ENCODE measurements at places on chromosomes 3 and 15.
A peak's percentile ranks its signal among the peaks of the same experiment; 100 is the strongest.

DNA sequence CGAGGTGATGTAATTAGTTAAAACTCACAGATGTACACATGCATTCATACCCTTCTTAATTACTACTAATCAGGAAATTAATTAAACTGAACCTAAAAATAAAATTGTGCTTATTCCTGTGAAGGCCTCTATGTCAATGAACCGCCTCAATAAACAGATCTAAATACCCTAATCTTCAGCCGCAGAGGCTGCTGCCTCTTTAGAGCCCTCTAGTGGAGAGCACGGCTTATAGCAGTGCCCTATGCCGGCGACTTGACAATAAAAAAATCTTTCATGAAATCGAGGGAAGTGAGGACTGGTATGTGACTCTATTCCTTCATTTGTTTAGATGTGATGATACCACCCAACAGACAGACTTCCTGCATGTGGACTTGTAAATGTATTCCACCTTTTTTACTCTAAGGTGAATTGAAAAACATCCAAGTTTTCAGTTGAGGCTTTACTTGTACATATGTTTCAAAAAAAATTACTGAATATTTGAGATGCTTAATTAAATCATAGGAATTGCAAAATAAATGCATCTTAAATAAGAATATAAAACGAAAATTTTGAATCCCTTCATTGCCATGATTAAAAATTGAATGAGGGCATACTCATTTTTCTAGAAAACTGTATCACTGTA is 8.3 kb upstream of the EPHA3 start:
- no peak for DNase-seq

GRCh38 chr15:82064824-82065223 is 19.0 kb upstream of the MEX3B start:
- DNase-seq = no peak

DNA sequence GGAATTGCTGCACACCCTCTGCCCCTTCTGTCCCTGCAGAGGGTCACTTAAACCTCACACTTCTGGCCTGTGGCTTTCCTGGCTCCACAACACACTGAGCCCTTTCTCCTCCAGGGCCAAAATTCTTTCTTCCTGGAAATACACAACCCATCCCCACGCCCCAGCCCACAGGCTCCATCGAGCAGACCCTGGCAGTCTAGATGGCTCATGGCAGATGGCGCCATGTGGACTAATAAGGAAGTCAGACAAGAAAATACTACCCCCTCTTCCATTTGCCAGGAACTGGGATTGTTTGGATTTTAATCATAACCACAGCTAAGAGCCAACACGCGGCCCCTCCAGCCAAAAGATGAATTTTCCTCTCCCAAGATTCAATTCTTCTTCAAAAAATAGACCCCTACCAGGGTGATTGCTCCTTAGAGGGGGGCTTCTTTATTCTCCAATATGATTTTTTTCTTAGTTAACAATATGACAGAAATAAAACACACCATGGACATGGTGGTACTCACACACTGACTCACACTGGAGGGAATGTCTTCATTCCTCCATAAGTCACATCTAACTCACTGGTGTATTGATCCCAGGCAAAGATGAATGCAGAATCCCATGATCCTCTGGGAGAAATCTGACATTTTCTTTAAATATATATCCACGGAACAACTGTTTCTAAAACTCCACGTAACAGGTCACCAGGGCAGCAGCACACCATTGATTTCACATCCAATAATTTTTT is 111.5 kb downstream of the NTRK3 start:
- peak; percentile 9 for DNase-seq

GRCh38 chr3:65950340-65951326 is 88.1 kb downstream of the MAGI1 start:
- no peak for DNase-seq

DNA sequence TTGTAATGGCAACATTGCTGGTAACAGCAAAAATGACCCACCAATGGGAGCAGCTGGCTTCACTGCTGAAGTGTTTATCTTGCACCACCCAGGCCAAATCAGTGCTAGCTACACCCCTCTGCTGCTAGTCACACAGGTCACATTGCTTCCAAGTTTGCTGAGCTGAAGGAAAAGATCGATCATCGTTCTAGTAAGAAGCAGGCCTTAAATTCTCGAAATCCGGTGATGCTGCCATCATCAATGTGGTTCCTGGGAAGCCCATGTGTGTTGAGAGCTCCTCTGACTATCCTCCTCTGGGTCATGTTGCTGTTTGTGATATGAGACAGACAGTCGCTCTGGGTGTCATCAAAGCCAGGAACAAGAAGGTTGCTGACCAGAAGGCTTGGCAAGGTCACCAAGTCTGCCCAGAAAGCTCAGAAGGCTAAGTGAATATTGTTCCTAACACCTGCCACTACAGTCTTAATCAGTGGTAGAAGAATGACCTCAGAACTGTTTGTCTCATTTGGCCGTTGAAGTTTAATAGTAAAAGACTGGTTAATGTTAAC is 21.2 kb downstream of the TM4SF4 start:
- DNase-seq = no peak

GRCh38 chr3:151604891-151605290 is 128.8 kb upstream of the AADACL2 start:
- no peak for DNase-seq

DNA sequence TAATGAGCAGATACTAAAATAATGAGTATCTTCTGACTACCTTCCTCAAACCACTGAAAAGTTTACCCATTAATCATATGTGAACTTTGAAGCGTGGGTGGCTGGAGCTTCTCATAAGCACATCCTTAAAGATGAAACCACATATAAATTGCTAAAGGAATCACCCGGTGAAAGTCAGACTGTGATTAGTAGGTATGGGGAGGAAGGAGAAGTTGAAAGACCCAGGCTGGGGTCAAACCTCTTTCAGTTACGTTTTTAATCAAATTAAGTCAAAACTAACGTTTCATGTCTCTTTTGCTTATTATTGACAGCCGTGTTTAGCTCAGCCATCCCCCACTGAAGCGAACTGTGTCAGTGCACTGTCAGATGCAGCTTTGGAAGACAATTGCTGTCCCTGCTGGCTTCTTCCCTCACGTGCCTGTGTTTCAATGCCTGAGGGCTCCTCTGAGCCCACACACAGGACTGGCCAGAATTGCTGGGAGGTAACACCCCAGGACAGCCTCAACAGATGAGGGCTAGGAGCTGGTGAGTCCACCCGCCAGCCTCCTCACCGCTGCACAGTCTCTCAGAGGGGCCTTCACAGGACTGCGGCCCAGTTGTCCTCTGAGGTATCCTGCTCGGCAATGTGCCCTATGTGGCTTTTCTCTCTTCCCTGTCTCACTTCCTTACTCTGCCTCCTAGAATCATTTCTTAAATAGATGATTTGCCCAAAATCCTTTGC is 29.3 kb upstream of the SH3BP5 start:
- no peak for DNase-seq

- peak; percentile 31 for DNase-seq
These were observed 171.1 kb upstream of the CCDC54 start for GRCh38 chr3:107206141-107206540.

DNA sequence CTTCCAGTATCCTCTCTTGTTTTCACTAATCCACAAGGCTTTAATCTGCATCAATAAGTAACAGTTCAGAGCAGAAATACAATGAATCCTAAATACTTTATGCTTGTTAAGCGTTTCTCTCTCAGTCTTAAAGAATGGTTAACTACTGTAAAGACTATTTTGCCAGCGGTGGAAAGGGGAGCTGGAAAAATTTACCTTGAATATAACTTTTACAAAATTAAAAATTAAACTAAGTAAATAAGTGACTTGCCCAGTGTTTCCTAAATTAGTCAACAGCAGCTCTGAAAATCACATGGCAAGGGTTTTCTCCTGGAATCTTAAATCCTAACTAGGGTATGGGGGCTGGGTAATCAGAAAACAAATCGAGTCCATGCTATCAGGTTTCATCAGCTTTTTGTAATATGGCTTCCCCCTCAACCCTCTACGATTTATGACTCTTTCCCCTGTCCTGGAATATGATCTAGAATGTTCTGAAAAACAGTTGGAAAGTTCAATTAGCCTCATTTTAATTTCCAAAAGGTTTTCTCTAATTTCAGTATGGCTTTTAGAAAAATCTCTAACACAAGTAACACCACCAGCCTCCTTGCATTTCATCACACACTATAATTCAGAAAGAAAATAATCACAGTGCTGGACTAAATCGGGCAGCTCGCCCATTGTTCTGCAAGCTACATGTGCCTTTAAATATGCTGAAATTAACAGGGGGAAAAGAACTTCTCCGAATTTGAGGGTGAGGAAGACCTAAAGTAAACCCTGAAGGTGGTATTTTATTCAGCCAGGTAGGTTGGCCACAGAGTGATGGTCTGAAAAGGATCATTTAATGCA is 133.5 kb downstream of the ADAMTS9 start:
- no peak for DNase-seq

GRCh38 chr3:101351829-101352228 is 31.5 kb upstream of the IMPG2 start:
- no peak for DNase-seq

DNA sequence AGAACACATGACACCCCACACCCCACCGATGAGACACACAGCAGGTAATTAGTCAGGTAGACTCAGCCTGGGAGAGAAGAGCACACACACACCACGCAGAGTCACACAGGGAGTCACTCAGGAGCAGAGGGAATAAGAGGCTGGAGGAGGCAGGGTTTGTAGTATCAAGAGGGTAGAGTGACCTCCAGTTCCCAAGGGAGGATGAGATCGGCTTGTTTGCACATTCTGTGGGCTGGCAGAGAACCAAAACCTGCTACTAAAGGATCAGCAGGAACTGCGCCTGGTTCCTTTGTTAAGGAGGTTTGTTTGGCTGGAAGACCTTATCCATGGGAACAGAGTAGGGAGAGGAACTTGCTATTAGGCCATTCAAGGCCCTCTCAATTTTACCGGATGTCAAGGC is 281.4 kb upstream of the SLCO3A1 start:
- DNase-seq = no peak

- DNase-seq = no peak
These were observed 79.4 kb downstream of the AAGAB start for GRCh38 chr15:67174864-67175573.

- DNase-seq = no peak
These were observed 283.9 kb upstream of the THBS1 start for GRCh38 chr15:39296955-39297354.

DNA sequence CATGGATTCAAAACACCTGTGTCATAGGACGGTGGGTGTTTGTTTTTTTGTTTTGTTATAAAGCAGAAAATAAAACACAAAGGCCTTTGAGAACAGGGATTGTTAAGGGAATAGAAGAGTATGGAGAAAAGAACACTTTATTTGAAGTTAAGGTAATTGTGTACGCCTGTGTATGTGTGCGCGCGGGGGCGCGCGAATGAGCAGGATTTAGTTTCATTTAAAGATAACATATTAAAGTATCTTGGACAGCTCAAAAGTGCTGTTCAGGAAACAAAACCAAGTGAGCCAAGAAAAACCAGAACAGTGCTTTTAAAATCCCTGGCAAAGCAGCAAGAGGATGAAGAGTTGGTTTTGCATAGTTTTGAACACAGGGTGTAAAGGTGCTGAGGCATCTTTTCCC is 1.9 kb downstream of the CPNE4 start:
- no peak for DNase-seq

- no peak for DNase-seq
These were observed at the start of gene ADPRH for GRCh38 chr3:119579366-119580066. Gene ADPRH (plus strand): TSS chr3:119579492. CDS start chr3:119582170, 2,678 bp downstream.

DNA sequence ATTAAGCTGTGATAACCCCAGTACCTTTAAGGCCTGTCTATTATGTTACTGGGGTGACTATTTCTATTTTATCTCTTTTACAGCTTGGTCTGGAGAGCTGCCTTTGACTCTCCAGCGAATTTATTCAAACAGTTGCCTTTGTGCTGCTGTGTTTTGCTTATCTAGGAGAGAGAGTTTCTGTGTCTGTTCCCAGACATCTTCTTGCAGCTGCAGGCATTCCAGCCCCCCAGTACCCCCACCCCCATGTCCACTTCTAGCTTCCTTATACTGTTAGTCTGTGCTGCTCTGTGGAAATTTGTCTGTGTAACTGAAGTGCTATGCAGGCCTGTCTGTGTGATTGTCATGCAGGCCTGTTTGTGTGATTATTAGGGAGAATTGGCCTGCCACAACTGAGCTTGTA is 713.7 kb upstream of the SEMA6D start:
- DNase-seq = no peak

DNA sequence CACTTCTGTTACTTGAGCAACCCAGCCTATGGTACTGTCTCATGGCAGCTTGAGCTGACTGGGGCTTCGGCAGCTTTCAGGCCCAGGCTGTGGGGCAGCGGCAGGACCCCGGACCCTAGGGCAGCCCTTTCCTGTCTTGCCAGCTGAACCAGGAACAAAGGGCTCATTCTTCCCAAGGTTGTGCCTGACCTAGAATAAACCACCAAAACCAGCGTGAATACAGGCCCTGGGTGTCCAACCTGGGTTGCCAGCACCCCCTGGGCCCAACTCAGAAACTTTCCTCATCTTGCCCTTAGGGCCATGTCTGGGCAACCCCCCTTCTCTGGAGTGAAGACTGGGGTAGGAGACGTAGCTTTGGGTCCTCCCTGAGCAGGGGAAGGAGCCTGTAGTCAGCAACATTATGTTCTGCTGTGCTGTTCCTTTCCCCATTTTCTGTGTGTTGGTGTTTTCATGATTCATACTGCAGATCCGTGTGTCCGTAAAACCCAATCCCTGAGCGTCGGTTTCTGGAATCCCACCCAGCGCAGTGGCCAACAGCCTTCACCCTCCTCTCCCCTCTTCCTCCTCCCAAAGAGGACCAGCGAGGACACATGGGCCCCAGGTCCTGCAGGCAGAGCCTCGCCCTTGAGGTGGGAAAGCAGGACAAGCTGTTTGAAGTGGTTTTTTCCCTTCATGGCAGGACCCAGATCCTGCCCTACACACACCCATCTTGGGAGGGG is 33.5 kb downstream of the TKT start:
- DNase-seq = no peak

DNA sequence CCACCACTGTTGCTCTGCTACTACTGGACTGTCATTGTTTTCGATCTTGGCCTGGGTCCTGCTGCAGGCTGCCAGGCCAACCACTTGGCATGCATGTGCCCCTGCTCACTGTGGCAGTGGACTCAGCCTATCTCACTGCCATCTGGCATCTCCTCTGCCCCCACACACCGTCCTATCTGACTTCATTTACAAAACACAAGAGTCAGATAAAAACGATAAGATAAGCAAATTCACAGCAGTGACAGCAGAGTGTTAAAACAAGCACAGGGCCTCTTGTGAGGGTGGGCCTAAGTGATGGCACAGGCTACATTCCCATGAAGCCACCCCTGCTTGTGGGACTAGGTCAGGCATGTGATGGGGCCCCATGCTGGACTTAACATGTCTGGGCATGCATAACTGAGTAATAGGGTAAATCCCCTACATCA is 68.1 kb downstream of the CRYGS start:
- DNase-seq = no peak

DNA sequence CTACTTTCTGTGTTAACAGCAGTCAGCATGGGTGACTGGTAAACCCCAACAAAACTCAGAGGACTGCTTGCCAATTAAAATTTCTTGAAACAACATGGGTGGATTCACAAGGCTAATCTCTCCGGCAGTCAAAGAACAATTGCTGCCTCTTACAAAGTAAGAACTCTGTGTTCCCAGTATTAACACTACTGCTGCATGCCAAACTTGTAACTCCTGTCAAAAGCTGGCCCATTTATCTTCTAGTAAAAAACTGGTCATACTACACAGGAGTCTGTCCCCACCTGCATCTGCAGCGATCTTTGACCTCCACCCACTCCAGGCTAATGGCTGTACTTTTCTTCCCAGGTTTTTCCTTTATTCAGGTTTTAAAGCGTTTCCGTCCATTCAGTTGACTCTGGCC is 8.7 kb upstream of the ZNF589 start:
- no peak for DNase-seq

GRCh38 chr15:81170511-81170910 is 26.2 kb upstream of the IL16 start:
- DNase-seq = no peak
